ENCODE measurements at places on chromosomes 16 and 17.

DNA sequence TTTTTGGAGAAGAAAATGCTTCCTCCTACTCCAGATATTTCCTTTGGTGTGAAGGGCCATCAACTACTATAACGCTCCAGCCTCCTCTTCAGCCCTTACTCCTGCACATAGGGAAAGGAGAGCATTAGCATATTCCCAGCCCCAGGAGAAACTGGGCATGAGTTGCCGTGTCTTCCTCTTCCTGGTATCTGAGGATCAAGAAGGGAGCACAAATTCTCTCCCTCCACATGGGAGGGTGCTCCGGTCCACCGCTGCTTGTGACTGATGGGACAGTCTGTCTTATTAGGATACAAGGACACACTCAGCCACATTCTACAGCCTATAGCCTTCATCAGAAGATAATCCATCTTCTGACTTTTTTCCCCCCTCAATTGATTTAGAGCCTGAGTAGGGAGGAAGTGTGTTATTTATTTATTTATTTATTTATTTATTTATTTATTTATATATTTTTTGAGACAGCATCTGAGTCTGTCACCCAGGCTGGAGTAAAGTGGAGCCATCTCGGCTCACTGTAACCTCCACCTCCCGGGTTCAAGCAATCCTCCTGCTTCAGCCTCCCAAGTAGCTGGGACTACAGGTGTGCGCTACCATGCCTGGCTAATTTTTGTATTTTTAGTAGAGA is 16.6 kb upstream of the CYB5B start:
- no peak for DNase-seq

GRCh38 chr16:19882186-19882585 is 2.5 kb downstream of the GPRC5B start:
- no peak for DNase-seq

DNA sequence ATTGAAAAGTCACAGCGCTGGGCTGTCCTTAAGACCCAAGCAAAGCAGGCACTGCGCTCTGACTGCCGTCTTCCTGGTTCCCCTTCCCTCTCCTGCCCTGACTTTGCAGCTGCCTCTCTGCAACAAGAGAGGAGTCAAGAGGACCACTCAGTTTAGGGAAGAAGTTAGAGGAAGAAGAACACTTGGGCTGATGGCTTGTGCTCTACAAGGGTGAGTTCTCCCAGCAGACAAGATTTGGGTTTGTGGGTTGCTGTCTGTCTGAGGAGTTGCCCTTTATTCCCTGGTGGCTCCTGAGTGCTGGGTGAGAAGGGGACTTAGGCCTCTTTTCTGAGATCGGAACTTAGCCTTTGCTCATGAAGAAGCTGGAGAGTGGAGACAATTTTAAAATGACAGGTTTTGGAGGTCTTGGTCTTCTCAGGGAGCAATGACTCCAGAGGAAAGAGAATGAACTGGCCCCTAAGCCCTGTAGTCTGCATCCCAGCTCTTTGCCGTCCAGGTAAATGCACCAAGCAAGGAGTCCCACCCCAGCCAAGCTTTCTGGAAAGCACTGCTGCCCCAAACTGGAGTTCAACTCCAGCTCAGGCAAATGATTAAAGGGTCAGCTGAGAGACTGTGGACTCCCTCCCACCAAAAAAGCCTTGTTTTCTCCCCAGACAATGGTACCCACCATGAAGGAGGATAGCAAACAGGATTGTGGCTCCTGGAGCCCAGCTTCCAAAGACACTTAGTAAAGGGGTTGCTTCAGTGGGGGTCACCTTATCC is 2.7 kb upstream of the HOXB9 start:
- DNase-seq: no peak

DNA sequence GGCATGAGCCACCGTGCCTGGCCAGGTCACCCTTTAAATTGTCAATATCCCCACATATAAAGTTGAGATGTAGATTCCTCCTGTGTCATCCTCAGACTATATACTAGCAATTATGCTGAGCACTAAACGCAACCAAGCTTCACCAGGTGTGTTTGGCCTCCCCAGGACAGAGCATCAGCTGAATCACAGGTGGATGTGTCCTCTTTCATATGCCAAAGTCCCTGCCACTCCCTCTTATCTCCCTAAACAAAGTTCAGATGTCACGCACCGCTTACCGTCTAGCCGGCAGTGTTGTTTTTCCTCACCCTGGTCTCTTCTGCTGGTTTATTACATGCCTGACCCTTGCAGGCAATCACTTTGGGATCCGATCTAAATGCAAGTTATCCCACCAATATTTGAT is 43.8 kb upstream of the ARHGAP44 start:
- DNase-seq: no peak

- DNase-seq: no peak
Measured at GRCh38 chr16:19182481-19182880, 14.4 kb downstream of the SYT17 start.

DNA sequence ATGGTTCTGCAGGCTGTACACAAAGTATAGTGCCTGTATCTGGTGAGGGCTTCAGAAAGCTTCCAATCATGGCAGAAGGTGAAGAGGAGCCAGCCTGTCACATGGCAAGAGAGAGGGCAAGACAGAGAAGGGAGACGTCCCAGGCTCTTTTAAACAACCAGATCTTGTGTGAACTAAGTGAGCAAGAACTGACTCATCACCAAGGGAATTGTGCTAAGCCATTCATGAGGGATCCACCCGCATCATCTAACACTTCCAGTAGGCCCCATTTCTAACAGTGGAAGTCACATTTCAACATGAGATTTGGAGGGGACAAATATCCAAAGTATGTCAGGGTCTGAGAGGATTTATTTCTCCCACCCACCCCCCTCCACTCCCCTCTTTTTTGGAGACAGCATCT is 56.2 kb upstream of the ELAC2 start:
- DNase-seq: no peak

DNA sequence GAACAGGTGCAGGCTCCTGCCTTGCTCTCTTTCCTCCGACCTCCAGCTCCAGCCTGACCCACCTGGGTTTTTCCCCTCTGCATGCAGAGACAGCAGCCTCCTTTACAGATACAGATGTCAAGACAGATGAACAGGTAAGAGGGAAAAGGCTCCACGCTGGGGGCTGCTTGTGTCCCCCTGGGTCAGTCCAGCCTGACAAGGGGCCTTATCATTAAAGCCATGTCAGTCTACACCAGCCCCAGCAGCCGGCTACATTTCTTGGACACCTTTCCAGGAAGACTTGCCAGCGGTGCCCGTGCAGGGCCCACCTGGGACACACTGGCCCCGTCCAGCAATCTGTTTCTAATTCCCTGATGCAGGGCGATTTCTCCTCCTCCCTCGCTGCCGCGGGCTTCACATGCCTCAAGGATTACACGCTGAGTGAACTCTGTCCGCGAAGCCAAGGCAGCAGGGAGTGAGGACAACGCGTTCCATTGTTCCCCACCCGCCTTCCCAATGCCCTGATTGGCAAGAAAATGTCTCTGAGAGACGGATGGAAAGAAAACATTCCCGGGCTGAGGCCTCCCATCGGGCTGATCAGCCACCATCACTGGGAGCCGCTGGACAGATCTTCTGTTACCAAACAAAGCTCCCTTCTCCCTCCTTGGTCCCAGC is 184.7 kb downstream of the C16orf95 start:
- no peak for DNase-seq

GRCh38 chr16:24146518-24146917 is 109.6 kb upstream of the CACNG3 start:
- no peak for DNase-seq

- no peak for DNase-seq
Measured at GRCh38 chr17:73498886-73499554, 145.2 kb downstream of the SDK2 start.

- no peak for DNase-seq
Measured at GRCh38 chr16:73051226-73051625, 3.3 kb upstream of the ZFHX3 start.

All from T47D (cell line).